A549 (cell line): ENCODE measurements at places on chromosomes 12 and 14.
A peak's percentile ranks its signal among the peaks of the same experiment; 100 is the strongest.

DNA sequence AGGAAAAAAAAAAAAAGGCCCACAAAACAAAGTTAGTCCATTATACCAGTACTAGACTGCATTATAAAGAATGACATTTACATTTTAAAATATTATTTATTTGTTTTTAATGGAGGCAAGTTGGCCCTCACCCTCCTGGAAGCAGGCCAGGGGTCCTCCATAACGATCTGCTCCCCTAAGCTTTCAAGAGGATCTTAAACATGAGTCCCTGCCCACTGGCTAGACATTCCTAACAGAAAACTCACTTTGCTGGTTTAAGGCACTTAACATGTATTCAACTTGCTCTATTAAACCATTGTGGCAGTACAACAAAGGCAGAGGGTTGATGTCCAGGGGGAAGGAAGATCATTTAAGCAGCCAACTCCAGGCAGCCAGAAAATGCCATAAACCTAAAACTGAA, 111.4 kb downstream of the STXBP6 start:
- no peak for DNase-seq

DNA sequence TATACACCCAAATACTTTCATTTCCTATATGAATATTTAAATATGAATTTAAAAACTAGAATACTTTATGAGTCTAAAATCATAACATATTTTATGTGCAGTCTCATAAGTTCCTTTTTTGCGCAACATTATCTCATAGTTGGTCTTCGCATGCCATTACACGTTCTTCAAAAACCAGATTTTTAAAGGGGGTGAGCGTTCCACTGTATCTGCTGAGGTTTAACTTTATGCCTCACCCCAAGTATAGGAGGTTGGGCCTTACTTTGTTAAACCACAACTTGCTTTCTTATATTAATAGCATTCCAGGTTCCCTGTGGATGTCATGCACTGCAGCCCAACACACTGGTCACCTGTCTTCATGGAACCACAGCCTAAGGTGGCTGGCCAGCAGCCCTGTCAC, 118.6 kb downstream of the APAF1 start:
- no peak for DNase-seq

DNA sequence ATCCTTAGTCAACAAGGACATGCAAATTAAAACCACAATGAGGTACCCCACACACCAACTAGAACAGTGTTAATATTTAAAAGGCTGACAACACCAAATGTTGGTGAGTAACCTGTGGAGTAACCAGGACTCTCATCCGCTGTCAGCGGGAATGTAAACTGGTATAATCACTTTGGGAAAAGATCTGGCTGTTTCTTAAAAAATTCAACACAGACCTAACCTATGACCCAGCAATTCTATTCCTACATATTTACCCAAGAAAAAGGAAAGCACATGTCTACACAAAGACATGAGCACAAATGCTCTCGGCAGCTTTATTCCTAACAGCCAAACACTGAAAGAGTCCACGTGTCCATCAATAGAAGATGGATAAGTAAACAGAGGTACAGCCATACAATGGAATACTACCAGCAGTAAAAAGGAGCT, 26.6 kb downstream of the NRDE2 start:
- DNase-seq, result no peak

- DNase-seq, result no peak
Observed at GRCh38 chr14:96826818-96827217, 29.6 kb downstream of the VRK1 start.

DNA sequence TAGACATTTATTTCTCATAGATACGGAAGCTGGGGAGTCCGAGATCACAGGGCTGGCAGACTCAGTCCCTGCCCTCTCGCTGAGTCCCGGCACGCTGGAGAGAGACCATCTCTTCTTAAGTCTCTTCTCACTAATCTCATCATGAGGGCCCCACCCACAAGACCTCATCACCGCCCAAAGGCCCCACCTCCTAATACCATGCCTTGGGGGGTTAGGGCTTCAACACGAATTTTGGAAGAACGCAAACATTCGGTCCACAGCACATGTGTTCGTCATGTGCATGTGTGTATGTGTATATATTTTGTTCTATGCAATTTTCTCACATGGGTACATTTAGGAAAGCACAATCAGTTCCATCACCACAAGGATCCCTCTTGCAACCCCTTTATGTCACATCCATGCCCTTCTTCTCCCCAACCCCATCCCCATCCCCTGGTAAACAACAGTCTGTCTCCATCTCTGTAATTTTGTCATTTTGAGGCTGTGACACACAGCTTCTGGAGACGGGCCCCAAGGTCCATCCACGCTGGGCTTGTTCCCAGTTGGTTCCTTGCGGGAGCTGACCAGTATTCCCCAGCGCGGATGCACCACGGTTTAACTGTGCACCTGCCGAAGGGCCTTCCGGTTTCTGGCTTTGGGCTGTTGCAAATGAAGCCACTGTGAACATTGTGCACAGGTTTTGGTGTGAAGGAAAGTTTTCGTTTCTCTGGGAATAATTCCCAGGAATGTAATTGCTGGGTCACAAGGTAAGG, 317.5 kb upstream of the DIO3 start:
- DNase-seq, result no peak

DNA sequence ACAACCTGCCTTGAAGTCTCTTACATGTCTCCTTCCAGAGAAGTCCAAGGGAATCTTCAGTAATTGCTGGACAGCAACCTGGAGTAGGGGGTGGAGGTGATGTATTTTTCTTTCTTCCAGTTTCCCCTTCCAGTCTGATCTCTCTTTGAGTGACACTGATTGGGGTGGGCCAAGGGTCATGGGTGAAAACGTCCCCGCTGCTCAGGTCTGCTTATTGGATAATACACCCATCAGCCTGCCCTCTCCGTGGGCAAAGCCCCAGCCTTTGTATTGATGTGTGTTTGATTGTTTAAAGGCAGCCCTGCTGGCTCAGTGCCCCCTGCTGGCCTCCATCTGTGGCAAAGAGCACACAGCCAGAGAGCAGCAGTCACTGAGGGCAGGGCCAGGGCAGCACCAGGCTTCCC, 35.7 kb upstream of the ATP2A2 start:
- peak; percentile 73 for DNase-seq

GRCh38 chr12:78885466-78885865, 20.9 kb downstream of the SYT1 start:
- DNase-seq, result no peak

DNA sequence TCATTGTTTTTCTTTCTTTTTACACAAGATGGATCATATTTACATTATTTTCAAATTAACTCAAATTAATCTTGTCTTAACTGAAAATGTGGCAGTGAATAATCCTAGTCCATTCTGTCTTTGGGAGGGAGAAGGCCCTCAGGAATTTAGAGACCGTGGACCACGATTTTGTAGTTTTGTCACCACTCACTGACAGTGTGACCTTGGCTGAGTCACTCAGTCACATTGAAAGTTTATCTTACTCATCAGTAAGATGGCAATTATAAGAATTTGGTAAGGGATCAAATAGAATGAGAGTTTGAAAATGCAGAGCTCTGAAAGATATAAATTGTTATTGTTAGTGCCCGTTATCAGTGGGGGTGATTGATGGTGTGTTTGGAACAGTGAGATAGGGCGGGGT, 16.4 kb downstream of the FOXJ2 start:
- DNase-seq, result no peak

GRCh38 chr12:108299516-108299915, 39.6 kb downstream of the CMKLR1 start:
- DNase-seq, result no peak

DNA sequence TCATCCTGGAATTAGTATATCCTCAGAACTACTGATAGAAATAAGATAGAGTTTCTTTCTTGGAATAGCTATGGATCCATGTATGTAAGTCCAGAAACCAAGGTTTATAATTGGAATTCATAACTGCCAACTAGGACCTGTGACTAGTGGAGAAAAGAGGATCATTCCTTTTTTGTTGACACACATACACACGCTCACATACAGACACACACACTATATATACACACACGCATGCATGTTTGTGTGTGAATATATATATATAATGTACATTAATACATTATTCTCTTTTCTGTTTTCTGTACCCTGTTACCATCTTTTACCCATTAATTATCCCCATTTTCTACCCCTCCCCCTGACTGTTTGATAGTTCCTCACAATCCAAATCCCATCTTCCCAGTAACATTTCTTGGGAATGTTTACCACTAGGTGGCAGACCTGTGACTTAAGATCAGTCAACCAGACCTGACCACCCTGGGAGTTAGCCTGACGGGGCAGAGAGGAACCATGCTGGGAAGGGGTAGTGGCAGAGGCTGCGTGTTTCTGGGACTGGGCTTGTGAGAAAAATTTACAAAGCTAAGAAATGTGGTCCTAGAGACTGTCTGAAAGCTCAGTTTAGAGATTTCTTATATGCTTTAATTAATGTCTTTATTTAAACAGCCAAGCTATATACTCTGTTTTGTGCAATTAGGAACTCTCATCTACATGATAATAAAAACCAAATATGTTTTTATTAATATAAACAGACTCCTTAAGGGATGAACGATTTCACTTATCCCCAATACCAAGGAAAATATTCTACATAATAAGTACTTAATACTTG, 308.0 kb downstream of the PPFIA2 start:
- DNase-seq, result peak; percentile 15

- DNase-seq, result peak; percentile 18
Observed at GRCh38 chr14:37546621-37547447, 48.2 kb downstream of the FOXA1 start.

DNA sequence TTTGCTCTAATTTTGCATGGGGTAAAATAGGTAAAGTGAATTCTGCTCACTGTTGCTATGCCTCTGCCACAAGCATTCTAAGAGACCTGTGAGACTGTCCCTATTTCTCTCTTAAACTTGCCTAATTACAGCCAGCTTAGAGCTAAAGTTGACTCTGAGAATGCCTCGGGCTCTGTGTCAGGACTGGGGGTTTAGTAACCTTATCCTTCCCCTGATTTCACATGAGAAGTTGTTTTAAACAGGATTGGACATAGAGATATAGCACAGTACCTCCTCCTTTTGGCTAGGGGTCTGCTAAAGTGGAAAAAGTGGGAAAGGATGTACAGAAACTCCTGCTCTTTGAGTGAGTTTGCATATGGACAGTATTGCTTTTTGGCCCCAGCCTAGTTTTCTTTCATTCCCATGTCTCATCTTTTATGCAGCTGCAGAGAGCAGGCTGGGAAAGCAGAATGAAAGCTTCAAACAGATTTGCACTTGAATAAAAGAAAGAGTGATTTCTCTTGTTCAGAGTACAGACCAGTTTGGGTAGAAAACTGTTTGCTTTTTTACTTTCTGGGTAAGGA, 122.0 kb downstream of the RAD51B start:
- DNase-seq, result peak; percentile 11

- no peak for DNase-seq
Observed at GRCh38 chr14:70139384-70139783, 49.4 kb downstream of the SLC8A3 start.

DNA sequence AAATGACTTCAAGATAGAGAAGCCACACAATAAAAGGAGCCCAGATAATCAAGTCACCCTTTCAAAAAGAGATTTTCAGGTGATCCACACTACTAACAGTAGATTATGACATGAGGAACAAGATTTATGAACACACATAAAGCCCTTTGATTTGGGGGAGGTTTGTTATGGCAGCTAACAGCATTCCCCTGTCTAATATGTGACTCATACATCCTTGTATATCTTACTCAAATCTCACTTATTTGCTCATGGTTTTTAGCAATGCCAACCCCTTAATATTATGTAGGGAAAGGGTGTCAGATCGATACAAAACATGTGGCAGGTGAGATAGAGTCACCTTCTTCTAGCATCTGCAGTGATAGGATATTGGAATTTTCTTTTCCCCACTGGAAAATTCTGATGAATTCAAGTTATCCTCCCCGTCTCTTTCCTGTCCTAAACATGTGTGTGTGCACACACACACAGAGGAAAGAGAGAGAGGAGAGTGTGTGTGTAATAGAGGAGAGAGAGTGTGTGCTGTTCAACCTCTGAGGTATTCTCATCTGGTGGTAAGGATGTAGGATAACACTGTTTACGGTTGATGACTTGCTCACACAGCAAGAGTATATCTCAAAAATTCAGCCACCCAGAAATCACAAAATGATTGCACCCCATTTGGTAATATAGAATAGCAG, 319.9 kb downstream of the KCNC2 start:
- DNase-seq, result peak; percentile 49

GRCh38 chr12:123828854-123829547, 66.9 kb downstream of the DNAH10 start:
- DNase-seq, result no peak

DNA sequence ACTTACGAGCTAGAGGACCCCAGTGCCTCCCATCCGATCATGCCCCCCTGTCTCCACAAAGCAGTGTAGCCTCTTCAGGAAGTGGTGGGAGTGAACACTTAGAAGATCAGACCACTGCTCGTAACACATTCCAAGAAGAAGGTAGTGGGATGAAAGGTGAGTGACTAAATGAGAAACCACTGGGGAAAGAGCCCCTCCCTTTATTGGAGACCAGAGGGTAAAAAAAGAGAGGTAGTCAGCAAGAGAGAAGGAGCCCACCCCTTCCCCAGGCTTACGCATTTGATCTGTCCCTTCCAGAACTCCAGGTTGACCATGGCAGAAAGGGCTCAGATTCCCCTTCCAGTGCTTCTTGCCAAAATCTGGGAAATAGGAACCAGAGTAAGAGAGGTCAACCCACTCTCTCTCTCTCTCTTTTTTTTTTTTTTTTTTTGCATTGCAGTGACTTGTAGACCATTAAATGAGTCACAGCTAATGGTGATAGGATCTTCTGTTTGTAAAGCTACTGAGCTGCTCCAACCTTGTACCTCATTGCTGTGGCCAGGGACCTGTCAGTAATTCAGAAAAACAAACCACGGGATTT, 165.4 kb downstream of the GCH1 start:
- no peak for DNase-seq

DNA sequence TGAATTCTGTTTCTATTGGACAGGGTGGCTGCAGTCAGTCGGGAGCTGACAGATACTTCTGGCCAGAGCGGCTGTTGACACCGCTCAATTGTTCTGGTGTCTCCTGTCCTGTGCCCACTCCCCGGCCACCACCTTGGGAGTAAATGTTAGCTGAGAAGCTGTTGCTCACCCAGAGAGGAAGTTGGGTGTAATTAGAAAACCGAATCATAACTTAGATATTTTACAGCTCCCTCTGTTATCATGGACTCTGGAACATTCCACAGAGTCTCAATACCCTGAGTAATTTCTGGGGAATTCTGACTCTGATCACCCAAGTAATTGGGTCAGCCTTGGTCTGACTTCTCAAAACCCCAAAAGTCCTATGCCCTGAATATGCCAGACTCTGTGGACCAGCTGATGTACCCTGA, 58.3 kb upstream of the RFLNA start:
- DNase-seq, result no peak

DNA sequence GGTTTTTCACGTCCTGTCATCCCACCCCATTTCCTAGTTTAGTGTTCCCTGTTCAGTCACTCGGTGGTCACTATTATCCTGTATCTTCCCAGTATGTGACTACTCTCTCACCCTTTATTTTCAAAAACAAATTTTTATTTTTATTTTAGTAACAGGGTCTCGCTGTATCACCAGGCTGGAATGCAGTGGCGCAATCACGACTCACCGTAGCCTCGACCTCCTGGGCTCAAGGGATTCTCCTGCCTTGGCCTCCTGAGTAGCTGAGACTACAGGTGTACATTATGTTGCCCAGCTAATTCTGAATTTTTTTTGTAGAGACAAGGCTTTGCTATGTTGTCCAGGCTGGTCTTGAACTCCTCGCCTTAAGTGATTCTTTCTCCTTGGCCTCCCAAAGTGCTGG, 20.1 kb upstream of the PRICKLE1 start:
- DNase-seq, result no peak
